Upper lobe of left lung (tissue), 6 donors: ENCODE measurements at places on chromosomes 6 and 20.

DNA sequence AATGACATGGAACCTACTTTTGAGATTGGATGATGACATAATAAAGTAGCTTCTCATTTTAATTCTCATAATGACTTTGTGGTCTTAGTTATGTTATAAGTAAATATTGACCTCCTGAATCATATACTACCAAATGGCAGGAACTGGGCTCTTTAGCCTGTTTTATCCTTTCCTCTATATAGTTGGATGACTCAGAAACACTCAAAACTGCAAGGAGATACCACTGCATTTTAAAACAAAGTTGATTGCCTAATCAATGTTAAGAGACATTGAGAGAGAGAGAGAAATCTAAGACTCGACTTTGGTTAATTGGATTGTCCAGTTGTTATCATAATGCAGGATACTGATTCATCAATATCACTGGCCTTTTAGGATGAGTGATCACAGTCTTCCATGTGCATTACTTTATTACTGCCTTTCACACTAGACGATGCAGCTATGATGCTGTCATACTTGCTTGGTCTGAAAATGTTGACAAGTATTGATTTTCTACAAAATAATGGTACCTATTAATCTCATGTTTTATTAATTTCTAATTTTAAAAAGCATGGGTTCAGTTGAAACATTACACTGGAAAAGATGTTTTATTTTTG is 320.0 kb downstream of the NKAIN2 start:
- no peaks in the 10 kb centered on the region for H3K36me3 ChIP-seq
- no peak overlapping the region for H3K27ac ChIP-seq
- no peak for DNase-seq
- no peaks in the 10 kb centered on the region for H3K27me3 ChIP-seq

DNA sequence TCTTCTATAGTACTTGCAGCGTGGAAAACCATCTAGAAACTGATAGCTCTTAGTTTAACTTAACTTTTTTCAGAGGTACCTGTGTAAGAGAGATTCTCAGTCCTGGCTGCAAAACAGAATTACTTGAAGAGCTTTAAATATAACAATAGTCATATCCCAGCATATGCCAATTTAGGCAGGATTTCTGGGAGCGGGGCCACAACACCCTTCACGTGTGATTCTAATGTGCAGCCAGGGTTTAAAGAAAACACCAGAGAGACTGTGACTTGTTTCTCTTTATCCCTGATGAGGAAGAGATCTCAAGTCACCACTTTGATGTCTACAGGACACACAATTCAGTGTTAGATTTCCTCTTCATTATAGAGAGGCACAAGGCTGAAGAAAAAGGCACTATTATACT is 103.7 kb downstream of the PDSS2 start:
- no peaks in the 10 kb centered on the region for H3K36me3 ChIP-seq
- no peak overlapping the region for H3K27ac ChIP-seq
- no peaks in the 10 kb centered on the region for H3K4me1 ChIP-seq
- H3K27me3 ChIP-seq, result no peaks in the 10 kb centered on the region
- DNase-seq, result no peak

- H3K36me3 ChIP-seq, result peaks cover 38% of the 10 kb centered on the region
- H3K27me3 ChIP-seq, result no peaks in the 10 kb centered on the region
- H3K4me1 ChIP-seq, result peaks cover 14% of the 10 kb centered on the region
These were observed 18.9 kb downstream of the WRNIP1 start for GRCh38 chr6:2784061-2784460.

DNA sequence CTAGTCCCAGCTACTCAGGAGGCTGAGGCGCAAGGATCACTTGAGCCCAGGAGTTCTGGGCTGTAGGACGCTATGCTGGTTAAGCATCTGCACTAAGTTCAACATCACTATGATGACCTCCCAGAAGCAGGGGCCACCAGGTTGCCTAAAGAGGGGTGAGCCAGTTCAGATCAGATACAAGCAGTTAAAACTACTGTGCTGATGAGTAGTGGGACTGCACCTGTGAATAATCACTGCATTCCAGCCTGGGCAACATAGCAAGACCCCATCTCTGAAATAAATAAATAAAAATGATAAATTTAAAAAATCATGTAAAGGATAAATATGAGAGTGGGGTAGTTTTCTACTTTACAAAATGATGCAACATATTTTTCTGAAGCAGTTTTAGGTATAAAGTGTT is 106.5 kb downstream of the TMEM170B start:
- H3K36me3 ChIP-seq, result no peaks in the 10 kb centered on the region
- H3K4me3 ChIP-seq, result no peak overlapping the region
- H3K27ac ChIP-seq, result no peak overlapping the region
- no peak for DNase-seq
- no peaks in the 10 kb centered on the region for H3K27me3 ChIP-seq
- H3K4me1 ChIP-seq, result no peaks in the 10 kb centered on the region

- no peaks in the 10 kb centered on the region for H3K27me3 ChIP-seq
- H3K36me3 ChIP-seq, result no peaks in the 10 kb centered on the region
- no peak for DNase-seq
- H3K27ac ChIP-seq, result no peak overlapping the region
- H3K4me3 ChIP-seq, result no peak overlapping the region
These were observed 38.7 kb downstream of the PRR18 start for GRCh38 chr6:166269301-166270039.

DNA sequence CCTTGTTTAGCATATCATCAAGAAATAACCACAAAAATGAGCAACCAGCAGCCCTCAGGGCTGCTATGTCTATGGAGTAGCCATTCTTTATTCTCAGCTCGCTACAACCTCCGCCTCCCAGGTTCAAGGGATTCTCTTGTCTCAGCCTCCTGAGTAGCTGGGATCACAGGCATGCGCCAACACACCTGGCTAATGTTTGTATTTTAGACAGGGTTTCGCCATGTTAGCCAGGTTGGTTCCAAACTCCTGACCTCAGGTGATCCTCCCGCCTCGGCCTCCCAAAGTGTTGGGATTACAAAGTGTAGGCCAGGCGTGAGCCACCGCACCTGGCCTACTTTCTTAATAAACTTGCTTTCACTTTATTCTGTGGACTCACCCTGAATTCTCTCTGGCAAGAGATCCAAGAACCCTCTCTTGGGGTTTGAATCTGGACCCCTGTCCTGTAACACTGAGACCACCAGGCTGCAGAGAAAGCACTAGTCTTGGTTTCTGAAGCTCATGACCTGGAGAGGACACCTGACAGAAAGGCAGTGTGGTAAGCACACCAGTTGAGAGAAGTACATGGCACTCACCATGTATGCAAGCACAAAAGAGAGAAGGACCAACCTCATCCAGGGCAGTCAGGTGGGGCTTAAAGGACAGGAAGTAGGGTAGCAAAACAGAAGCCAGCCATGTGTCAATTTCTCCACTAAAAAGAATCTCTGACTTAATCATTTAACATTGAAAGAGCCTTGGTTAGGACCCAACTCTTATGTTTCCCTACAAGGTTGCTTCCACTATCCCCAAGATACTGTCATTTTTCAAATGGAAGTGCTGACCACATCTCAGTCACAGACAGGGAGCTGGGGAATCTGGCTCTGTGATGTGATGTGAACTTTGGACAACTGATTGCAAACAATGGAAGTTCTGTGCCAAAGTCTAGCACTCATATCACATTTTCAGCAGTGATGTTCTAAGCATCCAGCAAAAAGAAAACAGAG is 97.4 kb upstream of the DST start:
- no peaks in the 10 kb centered on the region for H3K36me3 ChIP-seq
- H3K4me1 ChIP-seq, result no peaks in the 10 kb centered on the region
- H3K27ac ChIP-seq, result no peak overlapping the region

DNA sequence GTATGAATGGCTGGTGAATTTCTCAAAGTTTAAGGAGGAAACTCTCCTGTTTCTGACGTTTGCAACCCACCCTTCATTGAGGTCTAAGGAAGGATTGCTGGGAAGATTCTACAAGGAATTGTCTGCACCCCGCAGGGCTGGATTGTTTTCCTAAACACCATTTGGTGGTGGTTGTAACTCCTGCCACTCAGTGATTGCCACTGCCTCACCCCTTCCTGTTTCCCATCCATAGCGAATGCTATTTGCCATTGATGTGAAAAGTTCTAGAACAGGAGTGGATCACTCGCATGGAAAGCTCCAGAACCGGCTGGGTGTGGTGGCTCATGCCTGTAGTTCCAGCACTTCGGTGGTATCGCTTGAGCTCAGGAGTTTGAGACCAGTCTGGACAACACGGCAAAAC is 8.7 kb upstream of the DSP start:
- H3K4me3 ChIP-seq, result no peak overlapping the region
- no peaks in the 10 kb centered on the region for H3K4me1 ChIP-seq
- DNase-seq, result no peak
- no peaks in the 10 kb centered on the region for H3K36me3 ChIP-seq
- H3K27me3 ChIP-seq, result no peaks in the 10 kb centered on the region

GRCh38 chr6:14573703-14574290 is 456.2 kb downstream of the CD83 start:
- no peaks in the 10 kb centered on the region for H3K4me1 ChIP-seq
- no peaks in the 10 kb centered on the region for H3K27me3 ChIP-seq
- no peak for DNase-seq
- H3K4me3 ChIP-seq, result no peak overlapping the region
- H3K36me3 ChIP-seq, result no peaks in the 10 kb centered on the region

GRCh38 chr6:37460805-37461204 is 27.8 kb downstream of the CMTR1 start:
- H3K4me1 ChIP-seq, result no peaks in the 10 kb centered on the region
- H3K27me3 ChIP-seq, result no peaks in the 10 kb centered on the region
- H3K27ac ChIP-seq, result no peak overlapping the region
- no peak for DNase-seq
- peaks cover 25% of the 10 kb centered on the region for H3K36me3 ChIP-seq

DNA sequence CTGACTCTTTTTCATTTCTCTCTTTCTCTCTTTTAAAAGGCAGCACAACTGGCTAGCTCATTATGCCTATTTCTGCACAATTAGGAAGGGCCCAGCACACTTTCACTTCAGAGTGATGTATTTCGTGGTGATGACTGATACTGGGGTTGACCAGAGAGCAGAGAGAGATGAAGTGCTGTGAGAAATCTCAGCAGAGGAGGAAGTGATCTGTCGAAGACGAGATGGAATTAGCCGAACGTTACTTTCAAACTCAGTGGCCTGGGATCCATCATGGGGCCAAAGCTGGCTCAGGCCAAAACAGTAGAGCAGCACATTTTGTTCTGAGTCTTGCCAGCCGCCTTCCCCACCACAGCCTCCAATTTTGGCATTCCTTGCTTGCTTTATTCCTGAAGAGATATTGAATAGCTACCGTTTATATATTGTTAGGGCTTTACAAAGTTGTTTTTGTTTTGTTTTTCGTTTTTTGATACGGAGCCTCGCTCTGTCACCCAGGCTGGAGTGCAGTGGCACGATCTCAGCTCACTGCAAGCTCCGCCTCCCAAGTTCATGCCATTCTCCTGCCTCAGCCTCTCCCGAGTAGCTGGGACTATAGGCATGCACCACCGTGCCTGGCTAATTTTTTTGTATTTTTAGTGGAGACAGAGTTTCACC is 213.2 kb upstream of the ECI2 start:
- H3K4me3 ChIP-seq, result no peak overlapping the region
- no peak for DNase-seq
- no peak overlapping the region for H3K27ac ChIP-seq
- no peaks in the 10 kb centered on the region for H3K36me3 ChIP-seq
- no peaks in the 10 kb centered on the region for H3K27me3 ChIP-seq

DNA sequence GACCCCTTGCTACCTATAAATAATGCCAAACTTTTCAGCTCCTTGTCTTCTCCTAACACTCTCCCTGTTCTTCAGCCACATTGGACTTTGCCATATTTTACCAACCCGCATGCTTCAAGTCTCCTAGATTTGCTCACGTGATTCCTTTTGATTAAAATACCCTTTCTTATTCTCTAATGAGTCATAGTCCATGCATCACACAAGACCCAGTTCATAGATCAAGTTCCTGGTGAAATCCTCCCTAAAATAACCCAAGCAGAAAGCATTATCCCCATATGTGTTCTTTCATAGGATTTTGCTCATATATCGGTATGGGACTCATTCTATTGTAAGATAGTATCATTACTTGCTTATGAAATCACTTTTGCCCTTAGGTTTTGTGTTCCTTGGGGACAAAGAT is 108.9 kb upstream of the STXBP5 start:
- no peaks in the 10 kb centered on the region for H3K36me3 ChIP-seq
- H3K4me1 ChIP-seq, result no peaks in the 10 kb centered on the region
- DNase-seq, result no peak
- H3K27me3 ChIP-seq, result no peaks in the 10 kb centered on the region
- H3K4me3 ChIP-seq, result no peak overlapping the region

GRCh38 chr20:46549188-46549972 is 1.1 kb downstream of the OCSTAMP start:
- H3K27me3 ChIP-seq, result no peaks in the 10 kb centered on the region
- H3K27ac ChIP-seq, result no peak overlapping the region
- peaks cover 5% of the 10 kb centered on the region for H3K4me1 ChIP-seq

GRCh38 chr20:36180323-36180722 is 25.8 kb downstream of the EPB41L1 start:
- no peak overlapping the region for H3K27ac ChIP-seq
- peaks cover 9% of the 10 kb centered on the region for H3K36me3 ChIP-seq
- no peak overlapping the region for H3K4me3 ChIP-seq
- no peaks in the 10 kb centered on the region for H3K27me3 ChIP-seq
- no peaks in the 10 kb centered on the region for H3K4me1 ChIP-seq

- no peaks in the 10 kb centered on the region for H3K36me3 ChIP-seq
- no peaks in the 10 kb centered on the region for H3K27me3 ChIP-seq
- peak overlapping the region; percentile 97 for H3K27ac ChIP-seq
- DNase-seq, result no peak
- no peak overlapping the region for H3K4me3 ChIP-seq
These were observed 6.3 kb downstream of the ZMYND8 start for GRCh38 chr20:47350181-47350550.

- H3K4me1 ChIP-seq, result peaks cover 10% of the 10 kb centered on the region
- peaks cover 28% of the 10 kb centered on the region for H3K27me3 ChIP-seq
- H3K4me3 ChIP-seq, result peak overlapping the region; percentile 20
- no peak for DNase-seq
These were observed 631 bp downstream of the PHACTR3 start for GRCh38 chr20:59604741-59605600.

- no peaks in the 10 kb centered on the region for H3K36me3 ChIP-seq
- H3K27ac ChIP-seq, result no peak overlapping the region
These were observed 128.3 kb downstream of the MAP3K7 start for GRCh38 chr6:90458353-90459224.

GRCh38 chr6:130116273-130116672 is 97.9 kb downstream of the L3MBTL3 start:
- H3K27me3 ChIP-seq, result no peaks in the 10 kb centered on the region
- DNase-seq, result no peak
- H3K36me3 ChIP-seq, result no peaks in the 10 kb centered on the region

- no peak overlapping the region for H3K4me3 ChIP-seq
- no peak for DNase-seq
- H3K27ac ChIP-seq, result peak overlapping the region; percentile 76
These were observed 12.0 kb upstream of the ADGRF5 start for GRCh38 chr6:46933751-46934150.

DNA sequence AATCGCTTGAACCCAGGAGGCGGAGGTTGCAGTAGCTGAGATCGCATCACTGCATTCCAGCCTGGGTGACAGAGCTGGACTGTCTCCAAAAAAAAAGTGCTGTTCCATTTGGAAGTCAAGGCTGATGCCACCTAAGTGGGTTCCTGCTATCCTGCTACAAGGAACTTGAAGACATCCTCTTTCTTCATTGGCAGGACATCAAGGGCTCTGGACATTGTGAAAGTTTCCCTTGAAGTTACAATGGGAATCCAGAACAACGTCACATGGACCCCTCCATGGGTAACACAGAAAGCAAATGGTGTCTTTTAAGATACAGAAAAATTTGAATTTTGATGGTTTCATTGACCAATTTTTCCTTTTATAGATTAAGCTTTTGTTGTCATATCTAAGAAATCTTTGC is 15.5 kb upstream of the ITCH start:
- no peak for DNase-seq
- no peak overlapping the region for H3K4me3 ChIP-seq
- no peaks in the 10 kb centered on the region for H3K36me3 ChIP-seq
- no peaks in the 10 kb centered on the region for H3K27me3 ChIP-seq
- no peak overlapping the region for H3K27ac ChIP-seq
- no peaks in the 10 kb centered on the region for H3K4me1 ChIP-seq
